Cerebellar nuclear complex (tissue), 1 donor: ENCODE measurements at places on chromosomes 5 and 9.

DNA sequence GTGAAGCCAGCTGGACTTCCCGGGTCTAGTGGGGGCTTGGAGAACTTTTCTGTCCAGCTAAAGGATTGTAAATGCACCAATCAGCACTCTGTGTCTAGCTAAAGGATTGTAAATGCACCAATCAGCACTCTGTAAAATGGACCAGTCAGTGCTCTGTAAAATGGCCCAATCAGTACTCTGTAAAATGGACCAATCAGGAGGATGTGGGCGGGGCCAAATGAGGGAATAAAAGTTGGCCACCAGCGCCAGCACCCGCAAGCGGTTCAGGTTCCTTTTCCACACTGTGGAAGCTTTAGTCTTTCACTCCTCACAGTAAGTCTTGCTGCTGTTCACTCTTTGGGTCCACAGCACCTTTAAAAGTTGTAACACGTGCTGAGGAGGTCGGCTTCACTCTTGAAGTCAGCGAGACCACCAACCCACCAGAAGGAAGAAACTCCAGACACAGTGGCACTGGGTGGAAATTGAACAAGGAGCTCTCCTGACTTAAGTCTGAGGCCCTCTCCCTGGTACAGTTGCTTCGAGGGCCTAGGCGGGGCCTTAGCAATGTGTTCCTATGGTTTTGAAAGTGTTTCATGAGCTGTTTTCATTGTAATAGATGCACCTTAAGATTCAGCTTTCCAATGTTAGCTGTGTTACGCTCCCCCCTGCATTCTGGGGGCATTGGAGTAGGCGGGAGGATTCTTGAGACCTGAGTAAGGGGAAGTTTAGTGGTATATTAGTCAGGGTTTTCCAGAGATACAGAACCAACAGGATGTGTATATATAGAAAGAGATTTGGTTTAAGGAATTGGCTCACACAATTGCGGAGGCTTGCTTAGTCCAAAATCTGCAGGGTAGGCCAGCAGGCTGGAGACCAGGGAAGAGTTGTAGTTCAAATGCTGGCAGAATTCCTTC lies 21.5 kb upstream of the MYO10 start:
- no peak for DNase-seq

DNA sequence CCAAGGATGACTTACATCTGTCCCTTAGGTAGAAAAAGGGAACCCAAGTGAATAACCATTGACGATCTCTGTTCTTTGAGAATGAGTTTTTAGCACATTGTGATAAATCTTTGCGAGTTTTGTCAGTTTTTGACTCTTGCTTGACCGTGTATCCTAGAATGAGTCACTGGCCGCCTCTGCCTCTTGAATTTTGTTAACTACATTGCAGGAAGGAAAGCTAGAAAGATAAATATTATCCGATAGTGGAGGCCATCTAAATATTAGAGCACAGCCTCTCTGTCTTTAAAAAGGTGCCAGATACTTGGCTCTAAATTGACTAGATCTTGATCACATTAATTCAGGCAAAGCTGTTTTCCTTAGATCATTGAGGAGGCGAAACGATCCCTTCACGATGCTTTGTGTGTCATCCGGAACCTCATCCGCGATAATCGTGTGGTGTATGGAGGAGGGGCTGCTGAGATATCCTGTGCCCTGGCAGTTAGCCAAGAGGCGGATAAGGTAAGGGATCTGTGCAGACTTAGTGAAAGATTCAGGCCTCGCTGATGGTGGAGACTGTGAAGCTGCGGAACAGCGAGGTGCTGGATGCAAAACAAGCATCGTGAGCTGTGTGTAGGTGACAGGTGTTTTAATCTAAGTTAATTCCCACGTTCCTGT lies 12.2 kb downstream of the CCT5 start:
- no peak for DNase-seq

DNA sequence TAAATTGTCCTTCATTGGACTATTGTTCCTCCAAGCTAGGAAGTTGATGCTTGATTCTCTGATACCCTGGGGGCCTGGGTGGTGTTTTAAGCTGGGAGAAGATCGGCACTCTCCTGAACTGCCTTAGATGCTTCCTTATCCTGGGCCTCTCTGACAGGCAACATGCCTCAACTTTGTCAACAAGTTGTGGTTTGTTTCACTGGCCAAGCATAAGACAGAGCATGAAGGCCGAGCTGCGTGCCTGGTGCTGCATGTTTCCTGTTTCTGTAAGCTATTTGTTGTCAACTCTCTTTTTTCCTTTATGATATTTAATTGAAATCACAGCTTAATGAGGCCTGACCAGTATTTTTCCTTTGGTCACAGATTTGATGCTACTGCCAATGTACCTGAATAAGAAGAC lies 187.6 kb upstream of the TNC start:
- no peak for DNase-seq

- no peak for DNase-seq
Measured at GRCh38 chr5:43400082-43400481, 12.1 kb downstream of the CCL28 start.

DNA sequence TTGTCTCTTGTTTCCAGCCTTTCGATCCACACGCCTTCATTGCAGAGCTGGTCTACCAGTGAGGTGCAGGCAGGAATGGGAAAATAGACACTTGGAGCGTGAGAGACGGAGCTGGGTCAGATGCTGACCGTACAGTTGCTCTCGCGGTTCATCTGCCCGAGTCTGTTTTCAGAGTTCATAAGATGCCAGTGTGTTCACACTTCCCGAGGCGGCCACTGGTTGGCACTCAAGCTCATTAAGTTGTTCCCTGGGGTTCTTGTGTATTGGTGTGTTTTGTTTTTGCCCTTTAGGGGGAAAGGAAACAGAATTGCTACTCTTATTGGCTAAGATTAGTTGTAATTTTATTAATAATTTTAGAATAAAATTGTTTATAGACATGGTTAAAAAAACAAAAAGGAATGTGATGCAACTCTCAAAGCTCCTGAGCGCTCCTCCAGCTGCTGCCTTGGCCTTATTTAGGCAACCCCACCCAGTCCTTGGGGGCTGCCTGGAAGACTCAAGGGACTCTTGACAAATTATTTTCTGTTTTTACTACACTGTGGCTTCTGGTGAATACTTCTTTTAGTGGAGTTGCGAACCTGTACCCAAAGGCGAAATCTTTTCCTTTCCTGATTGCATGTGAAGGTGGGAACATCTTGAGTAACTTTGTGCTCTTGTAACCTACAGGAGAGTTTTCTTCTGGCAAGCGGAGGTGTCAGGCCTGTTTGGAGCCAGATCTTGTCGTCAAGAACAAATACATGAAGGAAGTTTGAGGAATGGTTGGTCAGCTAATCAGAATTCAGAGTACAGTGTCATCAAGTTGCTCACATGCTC lies 146.1 kb downstream of the MAST4 start:
- no peak for DNase-seq

- DNase-seq = no peak
Measured at GRCh38 chr5:139696894-139697658, 48.9 kb downstream of the CXXC5 start.

DNA sequence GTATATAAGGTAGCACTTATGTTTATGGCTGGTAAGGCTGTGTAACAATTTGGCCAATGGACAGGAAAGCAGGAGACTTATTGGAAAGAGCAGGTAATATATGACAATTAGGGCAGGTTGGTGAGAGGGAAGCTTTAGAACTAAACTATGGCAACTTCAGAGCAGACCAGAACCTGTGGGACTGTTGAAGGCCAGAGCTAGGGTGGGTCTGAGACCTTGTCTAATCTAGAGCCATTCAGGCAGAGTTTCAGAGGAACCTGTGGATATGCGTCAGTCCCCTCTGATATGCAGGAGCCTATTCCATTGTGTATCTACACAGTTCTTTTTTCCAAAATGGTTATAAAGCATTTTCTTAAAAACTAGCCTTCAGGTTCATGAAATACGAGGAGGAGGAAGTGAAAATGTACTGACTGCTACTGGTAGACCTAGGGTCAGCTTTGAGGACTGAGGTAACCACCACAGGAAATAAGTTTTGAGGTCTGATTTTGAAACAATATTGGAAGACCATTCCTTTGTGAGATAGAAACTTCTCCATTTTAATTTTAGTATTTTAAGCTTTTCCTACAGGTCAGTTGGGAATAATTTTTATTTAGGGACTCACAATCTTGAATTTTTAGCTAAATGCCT lies 37.6 kb downstream of the ELL2 start:
- DNase-seq = no peak

DNA sequence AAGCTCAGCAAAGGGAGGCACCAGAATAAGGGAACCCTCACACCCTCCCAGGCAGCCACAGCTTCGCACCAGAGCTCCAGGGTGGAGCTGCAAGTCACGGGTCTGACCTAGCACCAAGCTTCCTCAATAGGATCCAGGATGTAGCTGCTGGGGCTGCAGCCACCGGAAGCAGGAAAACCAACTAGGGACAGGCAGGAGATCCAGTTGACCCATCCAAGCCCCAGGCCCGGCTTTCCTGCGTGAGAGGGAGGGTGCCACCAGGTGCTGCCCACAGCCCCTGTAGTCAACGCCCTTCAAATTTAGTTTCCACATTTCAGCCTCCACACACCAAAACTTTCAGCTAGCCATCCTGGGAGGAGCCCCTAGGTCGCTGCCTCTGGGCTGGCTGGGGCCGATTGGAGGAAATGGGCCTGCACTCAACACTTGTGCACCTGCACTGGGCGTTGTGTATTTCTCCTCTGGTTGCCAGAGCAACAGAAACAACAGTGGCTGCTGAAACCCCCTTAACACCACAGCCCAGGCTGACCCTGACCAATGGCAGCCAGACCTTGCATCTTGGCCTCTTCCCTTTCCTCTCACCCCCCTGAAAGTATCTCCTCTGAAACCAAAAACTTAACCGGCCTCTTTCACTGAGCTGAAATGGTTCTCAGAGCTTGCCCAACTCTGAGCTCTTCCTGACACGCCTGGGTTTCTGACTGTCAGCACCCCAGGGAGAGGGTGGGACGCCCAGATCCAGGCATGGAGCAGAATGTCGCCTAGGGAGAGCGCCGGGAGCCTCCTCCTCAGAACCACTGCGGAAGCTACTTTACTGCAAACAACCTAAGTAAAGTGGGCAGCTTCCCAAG lies 226.5 kb upstream of the MAP3K1 start:
- no peak for DNase-seq

DNA sequence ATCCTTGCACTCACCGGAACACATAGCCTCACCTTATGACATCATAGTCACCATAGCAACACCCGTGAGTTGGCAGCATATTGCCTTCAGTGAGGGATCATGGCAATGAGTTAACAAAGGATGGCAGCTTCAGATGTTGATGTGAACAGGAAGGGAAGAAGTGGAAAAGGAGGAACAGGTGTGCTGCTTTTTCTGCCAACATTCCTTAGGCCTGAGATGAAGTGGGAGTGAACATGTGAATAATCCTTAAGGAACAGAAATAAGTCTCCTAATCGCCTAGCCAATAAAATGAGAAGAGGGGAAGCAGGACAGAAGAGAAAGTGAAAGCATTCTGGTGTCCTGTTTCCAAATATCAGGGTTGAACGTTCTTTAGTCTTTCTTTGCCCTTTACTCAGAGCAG lies 360.0 kb downstream of the BRINP1 start:
- peak; percentile 50 for DNase-seq

DNA sequence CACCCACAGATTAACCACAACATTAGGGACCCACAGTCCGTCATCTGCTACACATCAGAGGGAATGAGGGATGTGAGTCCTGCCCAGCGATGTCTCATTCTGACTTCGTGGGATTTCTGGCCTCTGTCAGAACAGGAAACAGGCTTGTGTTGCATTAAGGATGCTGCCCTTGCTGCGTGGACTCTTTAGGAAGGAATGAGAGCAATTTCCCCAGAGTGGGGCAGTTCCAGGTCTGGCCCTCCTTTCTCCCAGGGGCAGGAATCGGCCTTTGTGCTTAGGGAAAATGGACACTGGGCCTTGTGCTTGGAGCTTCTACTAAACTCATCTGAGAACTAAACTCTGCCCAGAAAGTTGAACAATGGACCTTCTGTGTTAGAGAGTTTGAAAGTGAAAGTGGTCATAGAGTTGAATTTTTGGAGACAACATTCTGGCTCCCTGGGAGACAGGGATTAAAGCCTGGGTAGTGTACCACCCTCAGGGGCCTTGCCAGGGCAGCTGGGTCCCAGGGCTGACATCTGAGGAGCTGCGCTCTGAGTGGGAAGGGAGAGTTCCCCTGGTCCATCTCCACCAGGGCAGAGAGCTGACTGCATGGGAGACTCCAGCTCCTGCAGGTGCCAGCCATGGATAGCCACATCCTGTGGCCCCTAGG lies 37.8 kb upstream of the S1PR3 start:
- DNase-seq = no peak

GRCh38 chr9:119165131-119165530 lies 204.1 kb downstream of the BRINP1 start:
- no peak for DNase-seq

DNA sequence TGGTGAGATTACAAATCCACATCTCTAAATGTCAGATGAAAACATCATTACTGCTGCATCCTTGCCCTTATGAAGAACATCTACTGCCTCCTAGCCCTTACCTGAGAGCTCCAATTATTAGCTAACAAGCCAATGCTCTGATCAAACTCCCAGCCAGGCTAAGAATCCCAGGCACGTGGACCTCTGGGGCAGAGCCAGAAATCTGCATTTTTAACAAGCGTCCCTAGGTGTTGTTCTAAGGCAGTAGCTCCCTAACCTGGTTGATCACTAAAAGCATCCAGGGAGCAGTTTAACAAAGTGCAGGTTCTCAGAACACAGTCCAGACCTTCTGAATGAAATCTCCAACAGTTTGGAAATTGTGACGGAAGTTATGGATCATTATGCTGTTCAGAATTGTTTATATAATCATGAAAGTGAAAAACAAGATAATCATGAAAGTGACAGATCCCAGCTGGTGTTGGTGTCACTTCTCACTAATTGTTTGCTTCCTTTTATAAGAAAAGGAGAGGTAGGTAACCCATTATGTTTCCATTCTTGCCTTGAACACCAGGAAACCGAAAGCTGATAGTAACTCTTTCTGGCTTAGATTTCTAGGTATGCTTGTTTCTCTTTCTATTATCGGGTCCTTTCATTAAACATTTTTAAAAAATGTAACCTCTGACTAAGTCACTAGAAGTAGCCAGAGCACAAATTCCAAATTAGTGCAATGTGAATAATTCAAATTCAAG lies 216.5 kb upstream of the NR4A3 start:
- no peak for DNase-seq

GRCh38 chr5:137856201-137856600 lies 11.5 kb upstream of the MYOT start:
- no peak for DNase-seq

- no peak for DNase-seq
Measured at GRCh38 chr5:59661311-59661710, 232.2 kb downstream of the PDE4D start.

- DNase-seq = no peak
Measured at GRCh38 chr5:115549154-115549553, 4.6 kb upstream of the FEM1C start.

DNA sequence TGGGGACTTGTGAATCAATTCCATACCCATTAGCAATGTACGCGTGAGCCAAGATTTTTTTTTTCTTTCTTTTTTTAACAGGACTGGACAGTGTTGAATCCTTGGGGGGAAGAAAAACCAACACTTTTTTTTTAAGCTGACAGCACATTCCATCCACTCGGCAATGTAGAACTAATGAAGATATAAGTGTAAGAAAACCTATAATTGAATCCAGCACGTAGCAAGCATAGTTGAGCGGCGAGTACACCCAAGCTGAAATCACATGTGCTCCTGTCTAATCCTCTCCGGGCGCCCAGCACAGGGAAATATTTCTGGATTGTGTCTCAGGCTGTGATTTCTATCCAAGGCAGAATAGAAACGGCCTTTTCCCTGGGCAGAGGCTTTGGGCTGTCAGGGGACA lies 118.2 kb downstream of the BOD1 start:
- no peak for DNase-seq
